CD4-positive, alpha-beta T cell treated with Interleukin-4 for 4 hours (primary cell): ENCODE measurements at places on chromosomes 1 and 21.

- DNase-seq: no peak
Observed at GRCh38 chr21:39601187-39601928, 11.4 kb upstream of the B3GALT5 start.

DNA sequence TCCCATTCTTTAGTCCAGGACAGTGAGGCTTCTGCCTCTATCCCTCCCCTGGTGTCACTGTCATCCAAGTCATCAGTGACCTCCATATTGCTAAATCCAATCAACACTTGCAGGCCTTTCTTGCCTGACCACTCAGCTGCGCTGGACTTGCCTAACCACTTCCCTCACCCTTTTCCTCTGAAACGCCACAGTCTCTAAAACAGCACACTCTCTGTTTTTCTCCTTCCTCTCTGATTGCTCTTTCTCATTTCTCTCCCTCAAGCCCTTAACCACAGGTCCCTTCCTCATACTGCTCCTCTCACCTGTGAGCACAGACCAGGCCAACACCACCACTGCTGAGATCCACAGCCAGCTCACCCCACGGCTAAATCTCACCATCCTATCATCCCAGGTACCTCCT lies 17.5 kb downstream of the TAL1 start:
- no peak for DNase-seq

DNA sequence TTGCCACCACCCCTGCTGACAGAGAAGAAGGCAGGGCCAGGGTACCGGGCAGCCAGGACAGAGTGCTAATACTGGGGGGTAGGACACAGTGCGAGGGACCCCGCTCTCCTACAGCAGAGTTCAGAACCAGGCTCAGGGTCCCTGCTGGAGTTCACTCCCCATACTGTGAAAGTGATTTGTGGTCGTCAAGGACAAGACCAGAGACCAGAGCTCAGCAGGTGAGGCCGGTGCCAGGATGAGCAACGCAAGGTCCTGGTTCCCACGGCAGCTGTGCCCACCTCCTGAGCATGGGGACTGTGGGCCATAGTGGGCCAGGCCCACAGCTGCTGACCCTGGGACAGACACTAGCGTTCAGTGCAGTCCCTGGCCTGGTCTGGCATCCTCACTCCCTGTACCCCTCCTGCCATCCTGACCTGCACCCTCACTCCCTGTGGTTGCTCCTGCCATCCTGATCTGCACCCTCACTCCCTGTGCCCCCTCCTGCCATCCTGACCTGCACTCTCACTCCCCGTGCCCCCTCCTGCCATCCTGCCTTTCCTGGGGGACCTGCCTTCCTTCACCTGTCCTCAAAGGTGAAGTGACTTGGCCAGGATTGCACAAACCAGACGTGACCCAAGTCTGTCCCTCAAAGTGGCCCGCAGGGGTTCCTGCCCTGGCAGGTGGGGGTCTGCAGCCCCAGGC lies 13.8 kb upstream of the PTTG1IP start:
- DNase-seq: no peak

DNA sequence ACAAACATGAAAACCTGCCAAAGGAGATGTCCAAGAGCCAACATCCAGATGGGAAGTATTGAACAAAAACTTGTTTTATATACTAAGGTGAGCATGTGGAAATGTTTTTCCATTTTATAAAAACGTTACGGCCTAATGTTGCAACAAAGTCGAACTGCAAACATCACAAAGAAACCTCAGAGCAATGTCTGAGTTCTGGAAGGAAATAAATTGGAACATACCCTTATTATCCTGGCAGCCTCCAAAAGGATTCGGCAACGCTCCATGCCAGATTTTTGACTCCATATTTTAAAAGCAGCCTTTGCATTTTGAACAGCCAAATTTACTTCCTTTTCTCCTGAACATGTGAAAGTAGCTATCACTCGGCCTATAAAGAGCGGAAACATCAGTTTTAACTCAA lies 3.3 kb downstream of the ALDH9A1 start:
- no peak for DNase-seq

GRCh38 chr1:75521658-75522057 lies 89.3 kb downstream of the SLC44A5 start:
- no peak for DNase-seq
